ENCODE measurements at places on chromosomes 1 and 21. TPM values are rescaled to one million over a fixed set of nuclear protein-coding genes. Genes with fewer than 3 reads are reported as not detected.

Gene HES4
- total RNA-seq, result 85.4 TPM

Gene OR2T2
- 2.1 TPM for total RNA-seq

Gene LRRC39
- total RNA-seq, result 1.6 TPM

Gene CAPN9
- total RNA-seq, result 0.08 TPM

Gene RGS16
- 12.7 TPM for total RNA-seq

- ATAC-seq, result no peak
Measured at GRCh38 chr1:211335522-211336157, 9.0 kb downstream of the TRAF5 start.

- ATAC-seq, result no peak
Measured at GRCh38 chr1:78855258-78855657, 151.3 kb downstream of the ADGRL4 start.

GRCh38 chr1:7258589-7259135, 473.4 kb downstream of the CAMTA1 start:
- ATAC-seq, result no peak

DNA sequence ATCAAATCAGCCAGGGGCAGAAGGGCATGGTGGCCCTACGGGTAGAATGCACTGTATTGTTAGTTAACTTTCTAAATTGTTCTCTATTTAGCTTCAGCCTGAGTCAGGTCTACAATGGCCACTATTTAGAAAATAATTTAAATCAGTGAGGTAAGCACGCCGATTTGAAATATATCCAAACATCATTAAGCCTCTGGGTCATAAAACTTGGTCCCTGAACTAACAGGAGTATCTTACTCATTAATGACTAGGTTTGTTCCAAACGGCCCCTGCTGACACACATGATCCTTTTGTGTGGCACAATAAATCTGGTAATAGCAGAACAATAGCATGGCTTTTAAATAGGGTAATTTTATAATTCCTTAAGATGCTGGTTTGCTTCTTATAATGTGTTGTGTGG, 48.4 kb downstream of the STX6 start:
- ATAC-seq, result peak; percentile 22

GRCh38 chr1:94358630-94359599, 59.3 kb upstream of the ABCD3 start:
- no peak for ATAC-seq

- no peak for ATAC-seq
Measured at GRCh38 chr1:116257341-116257767, 115.7 kb upstream of the ATP1A1 start.

DNA sequence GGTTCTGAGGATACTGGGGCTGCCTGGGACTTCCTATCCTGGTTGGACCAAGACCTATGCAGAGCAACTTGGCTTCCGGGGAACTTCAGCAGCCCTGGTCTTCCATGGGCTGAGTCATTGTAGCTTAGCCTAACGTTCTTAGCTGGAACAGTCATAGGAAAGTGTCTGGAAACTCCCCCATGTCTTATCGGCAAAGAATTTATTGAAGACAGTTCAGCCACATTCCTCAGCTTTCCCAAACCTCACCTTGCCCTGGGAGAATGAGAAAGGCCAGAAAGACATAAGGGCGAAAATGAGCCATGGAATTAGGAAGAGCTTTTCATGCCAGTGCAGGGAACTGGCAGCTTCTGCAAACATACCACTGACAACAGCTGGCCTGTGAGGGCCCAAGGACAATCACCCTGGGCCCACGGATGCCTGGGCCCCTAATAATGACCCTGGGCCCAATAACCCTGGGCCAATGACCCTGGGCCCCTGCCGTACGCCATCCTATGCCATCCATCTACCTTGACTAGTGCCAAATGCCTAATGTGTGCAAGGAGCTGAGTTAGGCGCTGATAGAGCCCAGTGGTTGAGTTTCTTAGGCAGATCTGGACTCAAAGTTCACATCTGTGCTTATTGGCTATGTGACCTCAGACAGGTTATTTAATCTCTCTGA, 114.4 kb upstream of the GADD45A start:
- ATAC-seq, result peak; percentile 95

Data from motor neuron (in vitro differentiated cells).